Stimulated activated CD4-positive, alpha-beta T cell treated with anti-CD3 and anti-CD28 coated beads, TNF-alpha, amount 100 ng/mL, for 48 hours (primary cell): ENCODE measurements at places on chromosomes 1 and 21.

- DNase-seq, result no peak
Measured at GRCh38 chr1:247962911-247963588, 2.0 kb upstream of the OR2AK2 start.

DNA sequence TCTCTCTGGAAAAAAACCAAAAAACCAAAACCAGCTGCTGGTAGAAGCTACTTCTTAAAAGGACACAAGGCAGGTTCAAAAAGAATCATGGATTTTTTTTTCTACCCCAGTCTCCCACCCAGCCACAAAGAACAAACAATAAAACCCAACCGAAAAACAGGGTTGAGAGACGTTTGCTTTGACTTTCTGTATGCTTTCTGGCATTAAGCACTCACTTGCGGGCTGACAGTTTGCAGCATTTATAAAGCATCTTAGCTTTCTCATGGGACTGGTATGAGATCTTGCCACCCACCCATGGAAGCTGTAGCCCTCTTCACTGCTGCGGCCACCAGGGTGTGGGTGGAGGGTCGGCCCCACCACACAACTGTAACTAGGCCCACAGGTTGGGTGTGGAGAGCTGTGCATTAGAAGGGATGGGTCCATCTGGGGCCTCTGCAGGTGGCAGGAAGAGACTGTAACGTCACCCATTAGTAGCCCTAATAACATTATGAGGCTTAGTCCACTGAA is 165.7 kb downstream of the RHOU start:
- DNase-seq, result no peak

- no peak for DNase-seq
Measured at GRCh38 chr1:28928314-28928941, 14.1 kb downstream of the EPB41 start.

- no peak for DNase-seq
Measured at GRCh38 chr1:164668491-164669400, 109.8 kb downstream of the PBX1 start.

DNA sequence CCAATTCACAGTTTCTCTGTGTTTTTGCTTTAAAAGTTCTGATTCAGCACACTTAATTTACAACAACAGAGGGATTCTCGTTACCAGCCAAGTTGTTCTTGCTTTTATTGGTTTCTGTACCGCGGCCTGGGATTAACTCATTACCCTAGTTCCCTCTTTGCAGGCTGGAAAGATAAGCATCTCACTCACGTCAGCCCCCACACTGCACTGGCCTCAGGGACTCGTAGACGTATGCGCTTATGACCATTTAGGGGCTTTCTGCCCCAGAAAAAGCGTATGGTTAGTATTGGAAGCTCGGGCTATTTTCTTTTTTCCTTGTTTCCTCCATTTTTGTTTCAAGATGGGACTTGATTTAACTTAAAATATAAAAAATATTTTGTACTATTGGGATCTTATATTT is 76.0 kb downstream of the POFUT2 start:
- no peak for DNase-seq

GRCh38 chr1:162633081-162633762 is 958 bp downstream of the DDR2 start:
- no peak for DNase-seq

GRCh38 chr21:35578831-35579471 is 481.4 kb downstream of the SETD4 start:
- DNase-seq, result peak; percentile 2

GRCh38 chr21:31957631-31958030 is 84.8 kb downstream of the HUNK start:
- DNase-seq, result no peak

GRCh38 chr1:13737398-13737797 is 37.4 kb downstream of the PRDM2 start:
- no peak for DNase-seq
